ENCODE measurements at places on chromosomes 2 and 18. TPM values are rescaled to one million over a fixed set of nuclear protein-coding genes. Genes with fewer than 3 reads are reported as not detected.

BMP10 gene
- not detected for total RNA-seq

ITPRID2 gene
- total RNA-seq = 288 TPM

PLA2R1 gene
- total RNA-seq = 32.2 TPM

SLC14A1 gene
- total RNA-seq = 9.0 TPM

TTC21B gene
- 12.1 TPM for total RNA-seq

CD207 gene
- 43.4 TPM for total RNA-seq

ZNF519 gene
- total RNA-seq = 5.8 TPM

INSIG2 gene
- 6.9 TPM for total RNA-seq

DNA sequence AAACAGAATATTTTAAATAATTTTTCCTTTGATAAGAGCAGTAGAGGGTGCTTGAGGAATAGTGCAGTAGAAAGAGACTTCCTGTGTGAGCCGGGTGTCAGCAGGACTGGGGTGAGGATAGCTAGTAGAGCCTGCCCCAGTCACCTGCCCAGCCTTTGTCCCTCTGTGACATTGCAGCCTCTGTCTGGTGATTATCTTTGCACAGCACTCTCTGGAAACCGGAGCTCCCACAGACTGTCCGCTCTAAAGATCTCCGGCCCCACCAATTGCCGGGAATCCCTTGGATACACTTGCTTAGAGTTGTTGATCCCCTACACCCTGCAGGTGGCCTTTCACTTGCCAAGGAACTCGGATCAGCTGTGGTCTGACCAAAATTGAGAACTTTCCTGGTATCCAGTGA lies 1081.3 kb upstream of the TMEFF2 start:
- no peak for DNase-seq
- H3K27me3 ChIP-seq = no peaks in the 10 kb centered on the region
- H3K36me3 ChIP-seq = no peaks in the 10 kb centered on the region
- H3K4me1 ChIP-seq = no peaks in the 10 kb centered on the region
- no peak overlapping the region for H3K4me3 ChIP-seq

GRCh38 chr2:8682719-8683667 lies 1.1 kb downstream of the ID2 start:
- H3K27me3 ChIP-seq = no peaks in the 10 kb centered on the region
- H3K27ac ChIP-seq = peak overlapping the region; percentile 83
- H3K4me1 ChIP-seq = peaks cover 47% of the 10 kb centered on the region
- H3K4me3 ChIP-seq = peak overlapping the region; percentile 77

DNA sequence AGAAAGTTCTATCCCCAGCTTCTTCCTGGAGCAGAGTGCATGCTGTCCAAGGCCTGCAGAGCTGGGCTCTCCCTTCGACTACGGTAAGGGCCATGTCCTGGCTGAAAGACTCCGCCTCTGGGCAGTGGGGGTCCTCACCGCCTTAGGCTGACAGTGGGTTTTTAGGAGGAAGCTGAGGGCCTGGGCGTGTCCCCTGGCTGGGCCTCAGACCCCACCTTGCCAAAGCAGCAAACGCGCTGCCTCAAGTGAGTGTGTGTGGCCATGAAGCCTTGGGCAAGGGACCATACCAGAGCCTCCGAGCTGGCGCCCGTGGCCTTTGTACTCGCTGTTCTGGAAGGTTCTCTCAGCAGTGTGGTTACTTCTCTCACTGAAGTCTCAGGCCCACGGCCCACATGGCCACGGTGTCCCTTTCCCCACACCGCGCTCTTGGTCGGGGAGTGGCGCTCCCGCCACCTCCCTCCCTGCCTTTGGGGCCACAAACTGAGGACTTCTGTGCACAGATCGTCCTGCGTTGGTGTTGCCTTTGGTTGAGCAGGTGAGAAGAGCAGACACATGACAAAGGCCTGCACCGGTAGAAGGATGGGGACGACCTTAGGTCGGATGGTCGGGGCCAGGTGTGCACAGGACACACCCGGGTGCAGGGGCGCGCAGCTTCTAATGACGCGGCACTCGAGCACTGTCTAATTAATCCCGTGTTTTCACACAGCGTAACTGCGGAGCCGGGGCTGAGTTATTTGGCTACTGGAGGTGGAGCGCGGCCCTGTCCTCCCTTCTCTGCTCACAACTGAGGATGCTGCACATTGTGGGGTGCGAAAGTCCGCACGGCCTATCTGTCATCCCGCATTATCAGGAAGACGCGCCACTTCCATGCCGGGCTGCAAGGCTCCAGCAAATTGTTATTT lies 121.6 kb downstream of the PTGR3 start:
- H3K4me1 ChIP-seq = no peaks in the 10 kb centered on the region
- peak; percentile 71 for DNase-seq
- H3K36me3 ChIP-seq = no peaks in the 10 kb centered on the region
- no peaks in the 10 kb centered on the region for H3K27me3 ChIP-seq

- no peak overlapping the region for H3K4me3 ChIP-seq
Measured at GRCh38 chr2:159926695-159927094, 128.7 kb upstream of the CD302 start.

GRCh38 chr2:219384083-219384713 lies 3.5 kb downstream of the DNPEP start:
- H3K27ac ChIP-seq = no peak overlapping the region
- H3K36me3 ChIP-seq = peaks cover 62% of the 10 kb centered on the region
- peaks cover 13% of the 10 kb centered on the region for H3K4me1 ChIP-seq
- no peaks in the 10 kb centered on the region for H3K27me3 ChIP-seq

DNA sequence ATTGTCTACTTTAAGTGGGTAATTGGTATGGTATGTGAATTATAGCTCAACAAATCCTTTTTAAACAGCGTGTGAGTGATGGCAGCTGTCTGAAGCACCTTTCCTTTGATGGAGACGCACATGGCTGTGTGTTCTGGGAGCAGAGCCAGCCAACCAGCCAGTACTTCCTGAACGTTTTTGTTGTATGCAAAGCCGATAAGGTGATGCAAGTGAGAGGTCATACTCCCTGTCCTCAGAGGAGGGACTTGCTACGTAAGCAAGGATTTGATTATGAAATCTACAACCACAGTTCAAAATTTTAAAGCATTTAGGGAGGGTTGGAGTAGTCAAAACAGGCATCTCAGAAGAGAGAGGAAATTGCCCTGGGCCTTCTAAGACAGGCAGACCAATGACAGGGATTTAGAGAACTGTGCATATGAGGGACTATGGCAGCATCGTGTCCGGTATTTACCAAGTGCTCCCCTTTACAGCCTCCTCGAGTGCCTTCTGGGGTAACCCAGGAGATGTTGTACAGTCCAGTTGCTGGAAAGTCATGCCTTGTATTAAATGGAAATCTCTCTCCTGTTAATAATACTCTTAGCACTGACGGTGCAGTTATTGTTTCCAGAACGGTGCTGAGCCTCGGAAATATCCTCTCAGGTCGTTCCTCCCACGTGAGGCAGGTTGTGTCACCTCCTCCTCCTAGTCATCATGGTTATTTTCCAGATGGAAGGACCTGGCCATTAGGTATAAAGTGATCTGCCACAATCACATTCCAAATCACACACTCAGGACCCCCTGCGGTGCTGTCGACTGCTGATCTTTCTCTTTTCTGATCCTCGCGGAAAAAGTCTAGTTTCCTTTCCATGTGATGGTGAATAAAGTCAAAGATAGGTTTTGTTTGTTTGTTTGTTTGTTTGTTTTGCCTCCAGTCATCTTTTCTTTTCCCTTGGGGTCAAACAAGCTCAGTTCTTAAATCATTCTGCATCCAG lies 28.4 kb downstream of the ARHGEF4 start:
- peaks cover 5% of the 10 kb centered on the region for H3K27me3 ChIP-seq
- H3K27ac ChIP-seq = peak overlapping the region; percentile 48
- H3K4me1 ChIP-seq = peaks cover 8% of the 10 kb centered on the region
- no peak for DNase-seq
- no peaks in the 10 kb centered on the region for H3K36me3 ChIP-seq

DNA sequence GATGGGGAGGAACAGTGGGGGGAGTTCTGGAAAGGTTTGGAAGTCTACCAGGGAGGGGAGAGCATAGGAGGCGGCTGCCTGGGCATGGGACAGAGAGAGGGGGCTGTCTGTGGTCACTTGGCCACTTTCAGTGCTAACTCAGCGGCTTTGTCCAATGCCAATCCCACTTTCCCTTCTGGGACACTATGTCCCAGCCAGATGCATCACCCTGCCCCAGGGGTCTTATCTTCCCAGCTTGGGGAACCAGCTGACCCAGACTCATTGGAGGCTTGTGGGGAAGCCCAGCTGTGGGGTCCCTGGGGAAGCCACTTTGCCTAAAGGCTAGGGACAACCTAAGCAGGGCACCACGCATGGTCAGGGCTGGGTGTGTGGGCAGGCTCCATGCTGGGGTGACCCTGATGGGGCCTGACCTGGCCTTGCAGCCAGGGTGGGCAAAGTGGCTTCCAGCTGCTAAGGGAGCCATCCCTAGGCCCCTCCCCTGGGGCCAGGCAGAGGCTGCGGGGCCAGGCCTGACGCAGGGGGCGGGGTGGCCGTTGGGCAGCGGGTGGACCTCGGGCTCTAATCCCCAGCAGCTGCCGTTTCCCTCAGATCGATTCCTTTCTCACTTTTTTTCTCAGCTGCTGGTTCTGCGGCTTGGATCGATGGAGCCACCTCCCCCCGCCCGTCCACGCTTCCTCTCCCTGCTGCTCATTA lies 1.6 kb upstream of the ASIC4 start:
- H3K27ac ChIP-seq = no peak overlapping the region
- DNase-seq = no peak
- peaks cover 90% of the 10 kb centered on the region for H3K27me3 ChIP-seq

- H3K4me3 ChIP-seq = no peak overlapping the region
- no peak overlapping the region for H3K27ac ChIP-seq
- H3K4me1 ChIP-seq = no peaks in the 10 kb centered on the region
- H3K36me3 ChIP-seq = no peaks in the 10 kb centered on the region
- H3K27me3 ChIP-seq = no peaks in the 10 kb centered on the region
Measured at GRCh38 chr18:71250191-71250590, 961.3 kb downstream of the SOCS6 start.

GRCh38 chr2:158255257-158255656 lies 153.6 kb downstream of the UPP2 start:
- H3K4me1 ChIP-seq = peaks cover 3% of the 10 kb centered on the region
- no peaks in the 10 kb centered on the region for H3K36me3 ChIP-seq
- no peak overlapping the region for H3K27ac ChIP-seq
- H3K4me3 ChIP-seq = no peak overlapping the region

DNA sequence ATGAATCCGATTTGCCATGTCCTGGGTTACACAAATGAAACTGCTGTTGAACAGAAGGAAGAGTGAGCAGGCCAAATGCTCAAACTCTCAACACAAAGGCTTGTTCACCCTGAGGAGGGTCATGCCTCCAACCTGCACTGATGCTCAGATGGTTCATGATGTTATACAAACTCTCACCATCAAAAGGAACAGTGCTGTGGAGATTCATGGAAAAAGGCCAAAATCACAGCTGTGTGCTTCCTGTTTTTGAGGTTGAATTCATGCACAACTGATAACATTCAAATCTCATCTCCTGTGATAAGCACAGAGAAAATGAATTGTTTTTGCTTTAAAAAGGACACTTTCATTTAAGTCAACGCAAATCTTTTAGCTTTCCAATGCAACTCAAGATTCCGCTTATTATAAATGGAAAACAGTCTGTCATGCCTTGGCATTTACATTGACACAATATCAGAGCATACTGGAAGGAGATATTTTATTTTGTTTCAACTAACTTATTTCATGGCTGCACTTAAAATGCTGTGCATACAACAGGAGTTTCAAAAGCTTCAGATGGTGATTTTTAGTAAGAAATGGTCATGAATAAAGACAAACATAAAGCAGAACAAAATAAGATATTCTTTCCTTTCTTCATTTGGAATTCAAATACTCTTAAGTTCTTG lies 22.2 kb upstream of the TTN start:
- H3K4me3 ChIP-seq = no peak overlapping the region
- H3K27ac ChIP-seq = no peak overlapping the region
- H3K4me1 ChIP-seq = peaks cover 6% of the 10 kb centered on the region
- H3K27me3 ChIP-seq = no peaks in the 10 kb centered on the region
- no peak for DNase-seq
- H3K36me3 ChIP-seq = no peaks in the 10 kb centered on the region

GRCh38 chr2:216492597-216493333 lies 5.9 kb upstream of the RPL37A start:
- H3K4me3 ChIP-seq = no peak overlapping the region
- DNase-seq = no peak
- H3K4me1 ChIP-seq = peaks cover 7% of the 10 kb centered on the region
- H3K27ac ChIP-seq = no peak overlapping the region
- H3K27me3 ChIP-seq = no peaks in the 10 kb centered on the region
